ENCODE measurements at places on chromosomes 3 and 15.

- no peak for DNase-seq
Observed at GRCh38 chr15:97026781-97027180, 696.3 kb downstream of the NR2F2 start.

DNA sequence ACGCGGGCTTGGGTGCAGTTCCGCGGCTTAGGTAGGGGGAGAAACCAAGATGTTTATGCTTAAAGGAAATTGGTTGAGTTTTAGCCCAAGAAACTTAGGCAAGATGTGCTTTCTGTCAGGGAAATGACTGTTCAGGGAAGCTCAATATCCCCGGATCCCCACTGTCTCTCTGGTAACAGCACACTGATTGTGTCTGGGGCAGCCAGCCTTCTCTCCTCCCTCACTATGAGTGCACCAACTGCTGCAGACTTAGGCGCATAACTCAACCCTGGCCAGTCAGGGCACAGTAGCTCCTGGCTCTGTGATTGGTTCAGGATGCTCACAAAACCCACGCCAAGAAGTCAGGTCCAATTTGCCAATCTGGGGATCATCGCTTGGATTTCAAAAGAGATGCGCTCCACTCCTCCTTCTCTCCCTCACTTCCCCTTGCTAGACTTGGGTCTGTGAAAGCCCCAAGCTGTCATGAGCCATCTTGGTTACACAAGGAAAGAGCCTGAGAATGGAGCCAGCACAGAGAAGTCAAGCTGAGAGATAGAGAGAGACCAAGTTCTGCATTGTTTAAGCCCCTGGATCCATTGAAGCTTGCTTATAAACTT lies 42.5 kb upstream of the CACNA2D3 start:
- no peak for DNase-seq

GRCh38 chr3:168407381-168407780 lies 311.7 kb upstream of the GOLIM4 start:
- DNase-seq, result no peak

GRCh38 chr15:32838338-32838737 lies 120.5 kb downstream of the GREM1 start:
- no peak for DNase-seq

- no peak for DNase-seq
Observed at GRCh38 chr3:172159962-172160538, 120.7 kb downstream of the FNDC3B start.

GRCh38 chr3:127538569-127538968 lies 52.0 kb downstream of the TPRA1 start:
- DNase-seq, result no peak
